ENCODE measurements at places on chromosomes 12 and 14.

- no peak for DNase-seq
These were observed 6.1 kb downstream of the C12orf76 start for GRCh38 chr12:110042264-110042663.

DNA sequence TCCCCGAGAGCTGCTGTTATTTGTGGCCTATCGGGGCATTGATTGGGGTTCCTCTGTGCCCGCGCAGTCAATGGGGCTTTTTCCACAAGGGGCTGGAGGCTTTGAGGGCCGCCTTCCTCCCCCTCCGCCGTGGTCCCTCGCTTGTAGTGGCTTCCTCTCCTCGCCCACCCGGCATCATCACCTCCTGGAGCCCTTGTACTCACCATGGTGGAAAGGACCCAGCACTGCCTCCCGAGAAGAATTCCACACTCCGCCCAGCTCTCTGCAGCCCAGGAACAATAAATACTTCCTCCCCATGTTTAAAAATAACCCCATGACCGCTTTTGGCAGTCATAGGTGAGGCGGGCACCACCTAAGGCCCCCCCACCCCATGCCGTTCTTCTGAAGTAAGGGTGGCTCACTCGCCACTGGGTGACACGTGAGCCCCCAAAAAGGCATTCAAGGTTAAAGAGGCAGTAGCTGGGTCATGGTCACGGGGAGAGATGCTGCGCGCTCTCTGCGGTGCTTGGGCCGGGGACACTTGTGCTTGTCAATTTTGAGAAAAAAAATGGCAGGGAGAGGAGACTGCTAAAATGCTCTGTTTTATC is at the start of gene MYL2:
Gene MYL2, minus strand, starts transcription at position 256 of the 587 bp plus-strand sequence. Its CDS starts 50 bp downstream, at position 206.
- no peak for DNase-seq

DNA sequence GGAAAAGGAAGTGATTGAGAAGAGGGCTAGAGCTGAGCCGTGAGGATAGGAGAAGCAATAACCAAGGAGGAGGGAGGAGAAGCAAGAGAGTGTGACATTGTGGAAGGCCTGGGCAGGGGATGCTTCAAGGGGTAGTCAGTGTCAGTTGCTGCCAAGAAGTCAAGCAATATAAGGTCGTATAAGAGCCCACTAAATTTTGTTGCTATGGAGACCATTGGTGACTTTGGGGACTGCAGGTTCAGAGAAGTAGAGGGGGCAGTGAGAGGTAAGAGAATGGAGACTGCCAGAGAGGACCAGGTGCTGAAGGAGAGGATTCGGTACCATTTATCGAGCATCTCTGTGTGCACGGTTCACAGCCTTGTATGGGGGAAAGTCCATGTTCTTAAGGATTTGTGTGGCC is 3.1 kb upstream of the ATXN3 start:
- no peak for DNase-seq

GRCh38 chr14:67704484-67705089 is 2.9 kb downstream of the RDH12 start:
- peak; percentile 51 for DNase-seq

DNA sequence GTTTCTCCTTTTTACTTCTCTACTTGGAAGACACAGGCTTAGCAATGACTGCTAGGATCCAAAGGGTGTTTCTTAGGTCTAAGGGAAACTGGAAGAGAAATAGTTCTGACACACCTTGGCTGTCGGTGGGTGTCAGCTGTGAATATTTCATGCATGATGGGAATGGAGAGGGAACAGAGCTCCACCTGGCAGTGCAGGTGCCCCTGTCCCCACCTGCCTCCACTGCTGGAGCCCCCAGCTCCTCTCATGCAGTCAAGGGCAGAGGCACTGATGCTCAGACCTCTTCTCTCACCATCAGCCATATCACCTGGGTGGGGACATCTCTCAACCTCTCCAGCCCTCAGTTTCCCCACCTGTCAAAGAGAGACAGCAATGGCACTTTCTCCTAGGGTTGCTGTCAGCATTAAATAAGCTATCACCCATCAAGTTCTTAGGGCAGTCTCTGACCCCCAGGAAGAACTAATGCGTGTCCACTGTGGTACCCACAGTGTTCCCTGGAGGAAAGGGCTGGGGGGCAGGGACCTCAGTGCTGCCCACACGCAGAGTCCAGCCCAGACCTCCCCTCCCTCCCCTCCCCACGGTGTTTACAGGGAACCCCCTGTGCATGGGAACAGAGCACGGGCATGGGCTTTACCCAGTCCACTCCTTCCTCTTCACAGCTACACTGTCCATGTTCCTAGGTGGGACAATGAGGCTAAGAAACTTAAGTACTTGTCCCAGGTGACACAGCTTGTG is 69.1 kb downstream of the C14orf132 start:
- no peak for DNase-seq

DNA sequence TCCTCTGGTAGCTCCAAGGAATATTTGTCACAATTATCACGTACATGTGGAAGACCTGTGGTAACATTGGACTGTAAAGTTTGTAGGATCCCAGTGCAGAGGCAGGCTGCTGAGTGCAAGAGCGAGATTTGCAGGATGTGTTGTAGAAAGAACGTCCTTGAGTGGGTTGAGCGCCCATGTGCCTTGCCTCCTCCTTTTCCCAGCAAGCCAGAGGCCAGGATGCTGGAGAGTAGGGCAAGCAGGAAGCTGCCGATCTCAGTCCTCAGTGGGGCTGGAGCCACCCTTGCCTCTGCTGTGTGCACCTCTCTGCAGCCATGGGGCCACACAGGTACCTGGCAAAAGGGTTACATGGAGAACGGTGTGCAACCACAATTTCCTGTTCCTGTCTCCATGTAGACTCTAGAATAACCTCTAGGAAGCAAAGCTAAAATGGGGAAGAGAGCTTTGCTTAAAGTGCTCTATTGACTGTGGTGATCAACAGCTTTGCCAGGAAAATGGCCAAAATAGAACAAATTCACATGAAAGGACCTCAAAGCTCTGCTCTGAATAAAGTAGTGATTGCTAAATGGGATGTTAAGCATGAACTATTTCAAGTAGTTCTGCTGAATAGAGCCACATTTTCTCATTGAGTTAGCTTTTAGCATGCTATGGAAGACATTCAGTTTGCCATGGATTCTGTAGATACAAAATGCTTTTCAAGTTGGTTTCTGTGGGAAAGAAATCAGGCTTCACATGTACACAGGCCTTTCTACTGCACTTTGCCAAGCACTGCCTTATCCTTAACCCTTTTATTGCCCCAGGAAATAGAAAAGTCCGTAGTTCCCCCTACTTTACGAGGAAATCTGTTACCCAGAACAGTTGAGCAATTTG is 37.4 kb downstream of the ANKRD9 start:
- DNase-seq, result no peak

- no peak for DNase-seq
These were observed 19.7 kb upstream of the TDRD9 start for GRCh38 chr14:103908580-103908979.

DNA sequence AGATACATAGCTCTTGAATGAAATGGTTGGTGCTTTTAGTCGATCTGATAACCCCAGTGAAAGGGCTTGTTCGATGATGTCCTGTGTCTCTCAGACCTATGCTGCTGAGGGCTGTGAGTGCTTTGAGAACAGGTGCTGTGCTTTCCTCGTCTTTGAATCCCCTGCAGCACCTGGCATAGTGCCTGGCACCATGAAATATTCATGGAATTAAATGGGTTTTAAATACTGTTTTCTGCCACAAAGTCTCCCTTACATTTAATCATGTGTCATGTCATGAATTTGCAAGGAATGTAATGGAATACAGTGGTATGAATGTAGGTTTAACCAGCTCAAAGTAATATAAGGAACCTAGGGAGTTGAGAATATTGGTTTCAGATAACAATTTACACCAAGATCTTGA is 220.5 kb upstream of the PRICKLE1 start:
- no peak for DNase-seq

GRCh38 chr12:19965196-19966038 is 402.9 kb upstream of the PDE3A start:
- no peak for DNase-seq

DNA sequence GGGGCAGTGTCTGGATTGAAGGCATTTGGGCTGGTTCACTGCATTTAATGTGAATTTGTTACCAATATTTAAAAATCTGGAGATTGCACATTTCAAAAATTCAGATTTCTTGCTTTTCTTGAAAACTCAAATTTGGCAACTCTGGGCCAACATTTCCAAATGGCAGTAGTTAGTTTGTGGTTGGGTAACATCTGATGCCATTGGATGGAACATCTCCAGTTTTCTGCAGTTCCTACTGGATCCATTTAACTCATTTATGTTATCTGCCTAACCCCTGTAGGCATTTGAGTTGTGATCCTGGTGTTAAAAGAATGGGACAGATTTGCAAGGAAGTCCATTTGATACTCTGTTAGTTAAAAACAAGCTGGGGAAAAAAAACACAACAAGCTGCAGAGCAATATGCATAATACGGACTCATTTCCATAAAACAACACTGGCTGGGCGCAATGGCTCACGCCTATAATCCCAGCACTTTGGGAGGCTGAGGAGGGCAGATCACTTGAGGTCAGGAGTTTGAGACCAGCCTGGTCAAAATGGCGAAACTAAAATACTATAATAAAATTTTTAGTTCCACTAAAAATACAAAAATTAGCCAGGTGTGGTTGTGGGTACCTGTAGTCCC is 7.9 kb downstream of the EIF2B2 start:
- no peak for DNase-seq

- no peak for DNase-seq
These were observed 262.7 kb downstream of the ATP23 start for GRCh38 chr12:58204071-58204470.

DNA sequence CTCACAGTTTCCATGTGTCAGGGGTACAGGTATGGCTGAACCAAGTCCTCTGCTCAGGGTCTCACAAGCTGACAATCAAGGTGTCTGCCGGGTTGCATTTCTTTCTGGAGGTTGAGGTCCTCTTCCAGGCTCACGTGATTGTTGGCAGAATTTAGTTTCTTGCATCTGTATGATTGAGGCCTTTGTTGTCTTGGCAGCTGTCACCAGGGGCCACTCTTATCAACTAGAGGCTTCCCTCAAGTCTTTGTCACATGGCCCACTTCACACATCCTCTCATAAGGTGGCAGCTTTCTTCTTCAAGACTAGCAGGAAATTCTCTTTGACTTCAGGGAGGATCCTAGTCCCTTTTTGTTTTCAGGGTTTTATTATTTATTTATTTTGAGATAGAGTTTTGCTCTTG is 46.0 kb upstream of the FOS start:
- DNase-seq, result no peak

- no peak for DNase-seq
These were observed 147.6 kb downstream of the DPF3 start for GRCh38 chr14:72745991-72746980.

GRCh38 chr12:16347391-16348298 is at the start of gene MGST1:
TSS of gene MGST1 (plus strand) at chr12:16347645. CDS start at chr12:16354253, 6,608 bp downstream.
- no peak for DNase-seq

DNA sequence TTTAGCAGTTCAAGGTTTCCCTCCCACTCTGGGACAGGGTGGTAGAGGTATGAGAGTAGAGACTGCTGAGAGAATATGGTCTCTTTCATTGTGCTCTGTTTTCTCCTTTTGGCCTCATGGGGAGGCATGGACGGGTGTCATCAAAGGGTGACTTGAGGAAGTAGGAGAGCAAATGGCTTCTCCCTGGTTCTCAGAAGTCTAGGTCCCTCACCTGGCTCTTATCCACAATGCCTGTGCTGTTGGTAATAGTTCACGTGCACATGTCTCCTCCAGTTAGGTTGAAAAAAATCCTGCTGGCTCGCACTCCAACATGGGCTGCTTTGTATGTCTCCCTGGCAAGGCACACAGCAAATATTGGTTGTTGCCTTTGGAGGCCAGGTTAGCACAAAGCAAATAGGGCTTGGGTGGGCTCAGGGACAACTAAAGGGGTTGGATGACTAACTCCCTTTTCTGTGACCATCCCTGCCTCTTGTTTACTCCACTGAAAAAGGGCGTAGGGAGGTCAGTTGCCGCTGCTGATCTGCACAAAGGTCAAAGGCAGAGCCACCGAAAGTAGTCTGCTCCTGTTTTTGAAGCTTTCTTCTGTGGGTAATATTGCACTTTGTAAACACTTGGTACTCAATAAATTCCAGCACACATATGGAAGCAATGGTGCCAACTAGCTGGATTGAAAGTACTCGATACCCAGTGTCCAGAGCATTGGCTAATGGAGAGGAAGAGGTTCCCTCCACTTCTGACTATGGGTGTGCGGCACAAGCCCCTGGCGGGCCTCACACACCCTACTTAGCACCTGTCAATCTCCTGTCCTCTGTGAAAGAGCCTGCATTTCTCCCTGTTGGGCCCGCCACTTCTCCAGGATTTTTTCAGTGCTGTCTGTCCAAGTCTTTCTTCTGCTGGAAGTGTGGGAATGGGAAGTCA is 121.8 kb downstream of the SLC38A6 start:
- DNase-seq, result no peak

GRCh38 chr12:116064493-116064892 is 213.0 kb downstream of the MED13L start:
- DNase-seq, result no peak

DNA sequence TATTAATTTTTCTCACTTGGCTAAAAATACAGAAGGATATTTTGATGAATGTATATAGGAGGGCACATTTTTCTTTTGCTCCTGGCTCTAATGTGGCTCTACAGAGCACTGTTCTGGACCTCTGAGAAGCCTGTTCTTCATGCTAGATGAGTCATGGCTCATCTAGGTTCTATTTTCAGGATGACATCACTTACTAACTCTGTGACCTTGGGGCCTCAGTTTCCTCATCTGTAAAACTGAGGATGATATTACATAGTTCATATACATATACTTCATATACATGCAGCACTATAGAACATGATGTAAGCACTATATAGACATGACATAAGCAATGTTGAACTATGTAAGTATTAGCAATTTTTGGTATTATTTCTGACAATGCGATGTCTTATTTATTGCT is 35.8 kb downstream of the SOCS2 start:
- DNase-seq, result no peak

DNA sequence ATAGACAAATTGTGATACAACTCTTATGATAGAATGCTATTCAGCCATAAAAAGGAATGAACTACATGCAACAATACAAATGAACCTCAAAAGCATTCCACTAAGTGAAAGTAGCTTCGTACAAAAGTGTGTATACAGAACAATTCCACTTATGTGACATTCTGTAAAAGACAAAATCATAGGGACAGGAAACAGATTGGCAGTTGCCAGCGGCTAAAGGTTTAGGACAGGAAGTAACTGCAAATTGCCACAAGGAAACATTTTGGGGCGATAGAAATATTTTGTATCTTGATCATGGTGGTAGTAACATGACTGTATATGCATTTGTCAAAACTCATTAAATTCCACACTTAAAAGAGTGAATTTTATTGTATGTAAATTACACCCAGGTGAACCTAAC is 113.4 kb downstream of the CAPZA3 start:
- no peak for DNase-seq

GRCh38 chr14:96852823-96853422 is 55.7 kb downstream of the VRK1 start:
- no peak for DNase-seq

DNA sequence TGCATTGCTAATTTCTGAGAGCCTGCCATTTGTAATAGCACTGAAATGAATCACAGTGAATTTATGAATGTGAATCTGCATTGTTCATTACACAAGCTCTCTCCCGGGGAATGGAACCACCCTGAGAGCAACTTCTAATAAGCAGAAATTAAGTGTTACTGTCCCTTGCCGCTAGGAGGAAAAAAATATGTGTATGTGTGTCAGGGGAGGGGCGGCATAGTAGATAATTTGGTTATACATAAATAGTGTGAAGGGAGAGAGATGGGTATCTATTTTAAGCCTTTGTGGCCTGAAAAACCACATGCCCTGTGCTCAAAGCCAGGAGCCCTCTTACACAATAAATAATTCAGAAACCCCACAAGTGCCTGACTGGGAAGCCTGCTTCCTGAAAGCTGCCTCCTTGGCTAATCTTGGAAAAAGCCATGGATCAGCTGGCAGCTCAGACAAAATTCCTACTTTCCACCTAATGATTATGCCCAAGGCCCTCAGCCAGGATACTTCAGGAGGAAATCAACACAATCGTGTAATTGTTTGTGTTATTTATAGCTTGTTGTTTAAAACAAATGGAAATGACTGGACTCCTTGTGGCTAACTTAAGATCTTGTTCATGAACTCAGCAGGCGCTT is 366.2 kb upstream of the KITLG start:
- no peak for DNase-seq
